SK-N-MC (cell line): ENCODE measurements at places on chromosomes 12 and 14.

- DNase-seq: no peak
These were observed 112.0 kb upstream of the TMCC3 start for GRCh38 chr12:94762259-94762942.

DNA sequence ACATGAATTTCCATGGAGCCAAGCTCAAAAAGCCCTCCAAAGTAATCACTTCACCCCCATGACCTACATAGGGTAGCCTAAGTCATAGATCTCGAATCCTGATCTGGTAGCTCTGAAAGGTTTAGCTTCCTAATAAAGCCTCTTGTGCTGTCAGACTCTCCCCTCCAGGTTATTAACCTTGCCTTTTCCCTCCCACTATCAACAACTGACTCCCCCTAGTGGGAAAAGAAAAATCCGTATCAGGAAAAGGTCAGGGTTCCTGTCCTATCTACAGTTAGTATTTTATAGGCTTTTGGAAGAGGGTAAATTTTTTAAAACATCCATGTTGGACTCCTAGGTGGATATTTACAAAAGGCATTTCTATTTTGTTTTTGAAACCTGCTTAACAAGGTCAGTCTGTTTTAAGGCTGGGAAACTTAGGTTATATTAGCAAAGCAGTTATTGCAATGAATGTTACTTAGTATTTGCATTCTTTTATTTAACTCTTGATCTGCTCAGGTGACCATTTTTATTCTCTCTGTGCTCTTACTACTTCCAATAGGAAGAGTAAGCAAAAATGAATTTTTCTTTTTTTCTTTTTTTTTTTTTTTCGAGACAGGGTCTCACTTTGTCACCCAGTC lies 8.0 kb downstream of the YY1 start:
- no peak for DNase-seq

- DNase-seq: no peak
These were observed 56.8 kb downstream of the CDK17 start for GRCh38 chr12:96343347-96343954.

GRCh38 chr12:121048442-121048841 lies 9.4 kb upstream of the OASL start:
- DNase-seq: no peak

DNA sequence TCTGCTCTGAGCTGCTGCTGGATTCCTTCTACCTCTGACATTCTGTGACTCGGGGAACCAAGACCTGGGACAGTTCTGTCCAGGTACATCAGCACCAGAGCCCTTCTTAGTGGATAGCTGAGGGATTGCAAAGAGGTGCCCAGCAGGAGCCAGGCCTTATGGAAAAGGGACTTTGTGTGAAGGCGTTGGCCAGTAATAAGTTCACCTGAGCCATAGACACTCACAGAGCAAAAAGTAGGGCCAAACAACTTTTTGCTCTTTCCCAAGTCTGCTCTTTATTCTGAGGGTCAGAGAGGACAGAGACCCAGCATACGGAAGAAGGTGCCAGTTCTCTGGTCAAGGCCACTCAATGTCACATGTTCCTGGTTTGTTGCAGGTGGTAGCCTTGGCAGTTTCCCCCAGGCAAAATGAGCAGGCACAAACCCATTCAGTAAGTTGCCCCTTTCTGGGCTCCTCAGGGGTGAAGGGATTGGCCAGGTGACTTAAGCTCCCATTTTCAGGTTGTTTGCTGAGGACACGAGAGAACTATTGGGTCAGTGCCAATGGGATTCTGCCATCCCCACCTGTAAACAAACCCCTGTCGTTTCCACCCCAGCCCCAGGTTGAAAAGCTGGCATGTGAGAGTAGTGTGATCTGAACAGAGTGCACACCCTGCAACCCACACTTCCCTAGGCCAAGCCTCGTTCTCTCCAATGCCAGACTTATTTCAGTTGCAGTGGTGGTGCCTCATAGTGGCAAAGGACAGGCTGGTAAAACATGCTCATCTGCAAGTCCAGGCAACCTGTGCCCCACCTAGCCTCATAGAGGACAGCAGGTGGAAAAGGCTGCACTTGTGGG lies 150.3 kb downstream of the SMOC1 start:
- DNase-seq: no peak

GRCh38 chr12:46219877-46220655 lies 48.8 kb downstream of the SLC38A1 start:
- DNase-seq: no peak
